HCEC 1CT (cell line): ENCODE measurements at places on chromosomes 7 and 10.

DNA sequence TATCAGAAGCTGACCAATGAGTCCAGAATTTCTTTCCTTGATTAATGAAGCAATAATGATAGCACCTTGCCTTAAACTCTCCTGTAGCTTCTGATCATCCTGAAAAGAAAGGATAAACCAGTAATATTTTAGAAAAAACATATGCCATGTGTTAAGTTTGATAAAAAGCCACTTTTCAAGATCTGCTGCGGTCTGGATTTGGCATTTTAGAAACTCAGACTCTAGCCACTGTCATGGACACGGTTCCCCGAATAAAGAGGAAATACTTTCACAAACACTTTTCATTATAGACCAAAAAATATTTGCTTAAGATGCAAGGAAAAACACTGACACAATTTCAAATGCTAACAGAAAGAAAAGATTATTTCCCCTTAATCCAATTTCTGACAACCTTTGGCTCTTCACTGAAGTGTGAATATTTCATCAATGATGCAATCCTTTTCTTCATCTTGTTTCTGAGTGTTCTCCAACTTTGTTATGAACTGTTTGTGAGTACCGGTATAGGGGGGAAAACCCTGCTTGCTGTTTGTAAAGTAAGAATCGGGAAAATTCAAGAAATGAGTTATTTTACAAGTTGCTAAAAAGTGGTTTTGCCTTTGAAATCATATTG, 329.5 kb downstream of the CRPPA start:
- no peak for DNase-seq

DNA sequence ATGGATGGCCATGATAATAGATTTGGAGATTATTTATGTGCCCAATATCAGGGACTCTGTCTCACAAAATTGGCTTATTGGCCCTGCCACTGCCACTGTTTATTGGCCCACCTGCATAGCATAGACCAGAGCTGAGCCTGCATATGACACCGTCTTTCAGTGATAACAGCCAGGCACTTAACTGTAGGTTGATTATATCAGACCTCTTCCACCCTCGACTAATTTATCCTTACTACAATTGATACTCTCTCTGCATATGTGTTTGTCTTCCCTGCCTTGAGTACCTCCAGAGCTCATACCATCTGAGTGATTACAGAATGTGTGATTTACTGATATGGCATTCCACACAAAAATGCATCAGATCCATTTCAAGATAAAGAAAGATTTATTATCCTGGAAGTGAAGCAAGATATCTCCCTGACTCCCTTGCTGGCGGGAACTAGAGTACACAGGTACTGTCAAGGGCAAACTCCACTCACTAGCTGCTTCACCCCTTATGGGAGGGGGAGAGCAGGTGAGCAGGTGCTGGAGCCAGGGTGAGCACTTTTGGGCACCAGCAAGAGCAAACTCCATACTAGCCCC, 13.1 kb upstream of the SAMD9L start:
- no peak for DNase-seq

GRCh38 chr7:107286751-107287621, 118.2 kb downstream of the HBP1 start:
- DNase-seq, result no peak

GRCh38 chr10:66148312-66148711, 777.5 kb upstream of the LRRTM3 start:
- no peak for DNase-seq

DNA sequence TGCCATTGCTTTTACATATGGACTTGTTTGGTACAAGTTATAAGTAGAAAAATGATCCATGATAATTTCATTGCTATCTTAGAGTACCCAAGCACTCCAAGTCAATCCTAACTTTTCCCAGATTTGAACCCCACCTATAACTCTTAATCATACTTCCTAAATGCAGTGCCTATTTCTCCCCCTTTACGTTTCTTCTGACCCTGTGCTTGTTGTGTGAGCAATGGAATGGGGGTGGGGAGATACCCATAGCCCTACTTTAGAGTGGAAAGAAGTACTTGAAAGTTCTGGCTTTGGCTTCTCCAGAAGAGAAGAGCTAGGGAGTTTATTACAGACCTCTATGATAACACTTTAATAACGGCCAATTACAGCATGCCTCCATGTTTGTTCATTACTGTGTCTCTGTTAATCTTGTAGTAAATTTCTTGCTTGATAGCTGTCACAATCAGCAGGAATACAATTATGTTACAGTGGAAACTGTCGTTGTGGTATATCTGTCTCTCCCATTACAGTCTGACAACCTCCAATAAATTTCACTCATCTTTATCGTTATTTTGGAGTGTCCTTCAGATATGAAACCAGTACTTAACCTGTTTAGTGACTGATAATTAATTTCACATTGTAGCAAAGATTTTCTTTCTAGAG, 34.0 kb downstream of the CNPY1 start:
- no peak for DNase-seq

DNA sequence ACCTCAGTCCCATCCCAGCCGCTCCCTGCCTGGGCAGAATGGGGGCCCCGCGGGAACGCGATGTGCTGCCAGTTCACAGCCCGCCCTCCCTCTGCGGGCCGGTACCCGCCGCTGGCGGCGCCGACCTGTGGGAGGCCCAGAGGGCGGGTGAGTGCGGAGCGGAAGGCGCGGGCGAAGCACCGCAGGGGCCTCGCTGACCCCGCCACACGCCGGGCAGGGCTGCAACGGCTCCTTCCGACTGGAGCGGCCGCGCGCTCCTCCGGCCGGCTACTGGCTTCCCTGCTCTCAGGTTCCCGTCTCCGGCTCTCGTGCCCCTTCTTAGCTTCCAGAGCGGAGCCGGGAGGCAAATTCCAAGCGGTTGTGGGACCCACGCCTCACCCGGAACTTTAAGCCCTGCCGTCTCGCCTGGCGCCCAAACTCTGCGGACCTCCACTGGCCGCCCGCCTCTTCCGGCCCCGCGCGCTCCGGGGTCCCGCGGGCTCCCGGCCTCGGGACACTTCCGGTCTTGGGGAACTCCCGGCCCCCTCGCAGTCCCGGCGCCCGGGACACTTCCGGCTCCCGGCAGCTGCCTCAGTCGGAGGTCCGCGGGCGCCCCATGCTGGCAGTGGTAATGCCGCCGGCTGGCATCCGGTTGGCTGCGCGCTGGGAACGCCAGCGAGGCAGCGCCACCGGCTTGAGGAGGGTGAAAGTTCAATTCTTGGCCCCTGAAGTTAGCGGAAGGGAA, at the start of gene CYREN:
TSS of gene CYREN (minus strand) at position 434 of the 724 bp plus-strand sequence. CDS start 1,785 bp downstream, outside the sequence.
- DNase-seq, result peak; percentile 95

DNA sequence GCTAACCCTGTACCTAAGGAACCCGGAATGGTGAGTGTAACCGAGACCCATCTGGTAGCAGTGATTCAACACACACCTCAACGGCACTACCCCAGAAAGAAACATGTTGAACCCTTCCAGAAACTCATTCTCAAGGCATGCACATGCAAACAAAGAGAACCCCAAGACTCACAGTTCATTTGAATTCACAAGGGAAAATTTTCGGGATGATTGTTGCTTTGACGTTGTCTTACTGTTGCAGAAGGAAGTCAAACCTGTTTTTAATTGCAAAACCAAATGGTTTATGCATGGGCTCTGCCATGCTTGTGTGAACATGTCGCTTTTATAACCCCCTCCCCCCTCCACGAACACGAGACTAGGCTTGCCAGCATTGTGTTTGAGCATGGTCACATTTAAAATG, 539.7 kb downstream of the GATA3 start:
- no peak for DNase-seq

DNA sequence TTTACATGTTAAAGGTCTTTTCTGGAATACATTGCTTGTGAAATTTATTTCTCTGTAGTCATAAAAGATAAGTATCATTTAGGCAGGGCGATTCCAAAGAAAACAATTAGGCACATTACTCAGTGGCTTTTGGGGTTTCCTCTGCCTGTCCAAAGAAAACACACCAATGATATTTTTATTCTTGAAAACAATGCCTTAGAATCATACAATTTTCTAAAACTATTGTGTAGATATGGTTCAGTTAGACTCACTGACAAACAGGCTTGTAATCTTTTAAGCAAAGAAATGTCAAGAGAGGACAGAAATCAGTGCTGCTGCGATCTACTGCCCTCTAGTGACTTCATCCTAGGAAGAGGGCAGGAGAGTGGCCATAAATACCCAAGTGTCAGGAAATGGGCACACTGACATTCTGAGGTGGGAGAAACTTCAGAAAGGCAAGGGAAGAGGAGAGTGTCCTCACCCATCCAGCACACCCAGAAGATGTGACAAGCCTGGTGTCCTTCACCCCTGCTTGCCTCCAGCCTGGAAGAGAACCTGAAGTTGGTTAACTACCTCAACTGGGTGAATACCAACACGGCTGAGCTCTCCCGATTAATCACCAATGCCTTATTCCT, 120.5 kb downstream of the GALNT11 start:
- peak; percentile 34 for DNase-seq

DNA sequence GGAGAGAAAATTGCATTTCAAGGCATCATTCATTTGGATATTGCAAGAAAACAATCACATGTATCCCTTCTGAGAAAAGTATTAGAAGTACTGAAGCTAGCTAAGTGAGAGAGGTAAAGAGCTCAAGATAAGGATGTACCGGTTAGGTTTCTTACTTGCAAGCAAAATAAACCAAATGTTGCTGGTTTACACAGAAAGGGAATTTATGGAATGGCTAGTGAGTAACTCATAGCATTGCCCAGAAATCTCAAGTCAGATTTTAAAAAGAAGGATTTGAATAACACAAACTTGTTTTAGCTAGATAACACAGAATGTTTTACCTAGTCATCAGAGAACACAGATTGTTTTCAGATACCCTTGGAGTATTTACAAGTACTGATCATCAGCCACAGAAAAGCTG, 30.6 kb downstream of the KLHL7 start:
- DNase-seq, result no peak

GRCh38 chr7:151246851-151247580, 1.5 kb downstream of the SMARCD3 start:
- no peak for DNase-seq

DNA sequence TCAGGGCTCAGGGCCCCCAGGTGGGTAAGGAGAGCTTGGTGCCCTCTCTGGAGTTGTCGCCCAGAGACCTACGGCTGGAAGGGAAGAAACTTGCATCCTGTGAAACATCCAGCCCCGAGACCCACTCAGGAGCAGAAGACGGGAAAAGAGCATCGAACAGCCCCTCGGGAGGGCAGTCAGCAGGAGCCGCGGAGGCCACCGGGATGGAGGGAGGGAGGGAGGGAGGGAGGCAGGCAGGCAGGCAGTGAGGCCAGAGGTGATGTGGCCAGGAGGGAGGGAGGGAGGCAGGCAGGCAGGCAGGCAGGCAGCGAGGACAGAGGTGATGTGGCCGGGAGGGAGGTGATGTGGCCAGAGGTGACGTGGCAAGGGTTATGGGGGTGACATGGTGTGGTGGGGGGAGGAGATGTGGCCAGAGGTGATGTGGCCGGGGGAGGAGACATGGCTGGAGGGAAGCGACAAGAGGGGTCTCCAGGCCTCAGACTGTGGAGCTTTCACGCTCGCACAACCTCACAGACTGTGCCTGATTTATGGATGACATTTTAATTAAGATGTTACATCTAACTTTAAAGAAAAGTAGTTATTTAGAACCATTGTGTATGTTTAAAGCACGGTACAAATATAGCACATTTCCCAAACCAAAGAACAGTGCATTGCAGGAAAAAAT, 141.1 kb downstream of the DIP2C start:
- DNase-seq, result no peak

GRCh38 chr7:7323352-7323751, 141.0 kb downstream of the C1GALT1 start:
- no peak for DNase-seq

DNA sequence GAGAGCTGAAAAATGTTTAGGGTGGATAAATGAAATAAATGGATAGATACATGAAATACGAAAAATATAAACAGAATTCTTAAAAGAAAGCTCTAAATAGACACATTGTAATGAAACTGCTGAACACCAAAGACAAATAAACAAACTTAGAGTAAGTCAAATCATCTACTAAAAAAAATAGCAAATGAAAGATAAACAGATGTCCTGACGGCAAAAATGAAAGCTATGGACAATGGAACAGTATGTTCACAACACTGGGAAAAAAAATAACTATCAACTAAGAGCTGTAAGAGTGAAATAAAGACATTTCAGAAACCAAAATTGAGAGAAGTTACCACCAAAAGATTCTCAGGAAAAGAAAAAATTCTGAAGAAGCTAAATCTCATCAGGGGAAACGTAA, 106.1 kb downstream of the SGMS1 start:
- no peak for DNase-seq

GRCh38 chr7:82726038-82726800, 282.6 kb upstream of the CACNA2D1 start:
- DNase-seq, result no peak

DNA sequence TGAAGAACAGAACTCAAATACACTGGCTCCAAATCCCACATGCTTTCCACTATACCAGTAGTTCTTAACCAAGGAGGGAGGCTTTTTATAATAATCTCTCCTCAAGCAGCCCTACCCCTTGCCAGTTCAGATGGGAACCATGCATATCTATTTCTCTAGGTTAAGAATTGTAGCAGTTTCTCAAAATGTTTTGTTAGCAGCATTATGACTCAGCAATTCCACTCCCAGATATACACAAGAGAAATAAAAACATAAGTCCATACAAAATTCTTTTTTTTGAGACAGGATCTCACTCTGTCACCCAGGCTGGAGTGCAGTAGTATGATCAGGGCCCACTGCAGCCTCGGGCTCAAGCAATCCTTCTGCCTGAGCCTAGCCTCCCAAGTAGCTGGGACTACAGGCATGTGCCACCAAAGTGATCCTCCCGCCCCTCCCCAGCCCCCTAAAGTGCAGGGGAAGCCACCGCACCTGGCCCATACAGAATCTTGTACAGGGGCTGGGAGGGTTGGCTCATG, 18.1 kb downstream of the YWHAG start:
- peak; percentile 39 for DNase-seq

- DNase-seq, result no peak
Measured at GRCh38 chr10:132704008-132704814, 81.7 kb downstream of the NKX6-2 start.

DNA sequence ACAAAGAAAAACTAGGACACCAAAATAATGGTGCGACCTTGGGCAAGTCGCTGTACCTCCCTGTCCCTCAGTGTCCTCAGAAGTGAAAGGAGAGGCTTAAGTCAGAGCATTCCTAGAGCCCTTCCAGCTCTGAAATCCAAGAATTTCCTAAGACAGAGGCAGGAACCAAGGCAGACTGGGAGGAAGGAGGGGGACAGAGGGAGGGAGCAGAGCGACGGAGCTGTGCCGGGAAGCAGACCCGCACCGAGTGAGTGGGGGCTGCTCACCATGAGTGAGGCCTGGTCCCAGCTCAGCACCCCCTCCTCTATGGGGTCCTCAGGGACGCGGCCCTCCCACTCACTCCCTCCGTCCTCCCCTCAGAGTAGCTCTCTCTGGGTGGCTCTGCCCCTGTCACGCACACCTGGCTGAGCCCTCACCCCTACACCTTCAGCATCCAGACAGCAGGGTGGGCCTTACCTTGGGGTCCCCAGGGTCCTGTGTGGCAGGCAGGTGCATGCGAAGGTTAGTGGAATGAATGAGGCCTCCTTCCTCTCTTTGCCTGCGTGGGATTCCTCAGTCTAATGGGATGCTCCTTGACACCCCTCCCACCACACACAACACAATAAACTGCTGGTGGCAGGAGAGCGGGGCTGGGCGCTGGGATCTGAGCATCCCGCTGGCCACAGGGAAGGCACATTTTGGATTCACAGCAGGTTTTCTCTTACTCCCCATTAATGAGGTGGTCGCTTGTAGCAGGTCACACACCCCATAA, 4.6 kb upstream of the SMARCD3 start:
- no peak for DNase-seq

- no peak for DNase-seq
Measured at GRCh38 chr7:47236480-47237129, 345.3 kb downstream of the TNS3 start.
